ENCODE measurements at places on chromosomes 12 and 14.

DNA sequence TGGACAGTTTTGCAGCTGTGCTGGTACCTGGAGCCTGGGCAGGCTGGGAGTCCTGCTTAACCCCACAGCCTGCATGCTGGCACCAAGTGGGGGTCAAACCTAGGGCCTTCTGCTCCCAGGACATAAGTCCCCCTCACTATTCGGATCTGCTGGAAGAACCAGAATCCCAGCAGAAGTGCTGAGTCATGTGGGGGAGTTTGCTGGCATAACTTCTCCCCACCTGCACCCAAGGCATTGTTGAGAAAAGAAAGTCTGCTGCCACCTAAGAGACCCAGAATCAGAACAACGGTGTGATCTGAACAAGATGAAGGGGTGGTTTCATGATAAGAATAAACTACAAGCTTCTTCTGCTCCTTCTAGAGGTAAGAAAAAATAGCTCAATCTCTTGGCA lies 102.7 kb downstream of the RBM19 start:
- no peak for DNase-seq

DNA sequence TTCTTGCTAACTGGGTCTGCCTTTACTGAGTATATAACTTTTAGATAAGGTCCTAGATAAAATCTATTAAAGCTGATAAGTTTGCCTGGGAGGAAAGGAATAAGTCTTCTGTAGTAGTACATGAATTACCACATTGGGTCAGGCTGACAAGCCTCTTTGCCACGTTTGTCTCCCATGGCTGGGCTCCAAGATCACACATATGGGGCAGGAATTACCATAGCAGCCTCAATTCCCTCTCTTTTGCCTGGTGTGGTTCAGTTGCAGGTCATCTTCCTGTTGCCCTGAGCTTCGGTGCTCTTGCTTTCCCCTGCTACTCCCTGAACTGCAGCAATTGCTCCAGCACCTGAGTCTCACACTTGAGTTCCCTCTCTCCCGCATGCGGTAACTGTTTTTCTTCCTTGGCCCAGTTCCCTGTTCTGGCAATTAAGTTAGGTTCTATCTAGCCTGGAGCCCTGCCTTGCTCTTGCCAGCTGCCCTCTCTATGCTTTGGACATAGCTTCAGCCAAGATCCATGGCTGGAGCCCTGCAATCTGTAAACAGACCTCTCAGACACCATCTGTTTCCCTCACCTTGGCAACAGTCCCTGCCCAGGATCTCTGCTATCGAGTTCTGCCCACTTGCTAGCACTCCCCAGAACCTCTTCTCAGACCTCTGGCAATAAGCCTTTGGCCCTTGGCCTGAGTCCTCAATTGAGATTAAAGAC lies 5.8 kb upstream of the GLT8D2 start:
- DNase-seq, result no peak

- no peak for DNase-seq
These were observed 77.8 kb downstream of the DDX51 start for GRCh38 chr12:132066345-132066685.

DNA sequence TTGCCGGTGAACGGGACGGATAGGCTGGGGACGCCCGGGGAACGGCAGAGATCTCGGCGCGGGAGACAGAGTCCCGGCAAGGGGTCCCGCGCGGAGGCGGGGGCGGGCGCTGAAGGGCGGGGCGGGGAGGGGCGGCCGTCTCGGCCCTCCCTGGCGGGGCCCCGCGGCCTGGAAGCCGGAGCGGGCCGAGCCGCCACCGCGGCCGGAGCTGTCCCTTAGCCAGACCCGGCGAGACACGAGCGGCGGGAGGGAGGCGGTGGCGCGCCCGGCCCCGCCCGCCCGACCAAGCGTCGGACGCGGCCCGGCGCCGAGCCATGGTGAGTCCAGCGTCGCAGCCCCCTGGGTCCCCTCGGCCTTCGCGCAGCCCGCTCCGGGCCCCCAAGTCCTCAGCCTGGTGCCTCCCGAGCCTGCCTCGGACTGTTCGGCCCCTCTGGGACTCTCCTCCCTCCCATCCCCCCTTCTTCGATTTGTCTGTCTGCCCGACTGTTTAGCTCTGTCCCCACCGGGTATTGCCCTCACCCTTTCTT lies at the start of gene ARHGEF40:
TSS of gene ARHGEF40 (plus strand) at position 222 of the 527 bp plus-strand sequence. CDS start at position 315, 93 bp downstream.
- peak; percentile 15 for DNase-seq

- no peak for DNase-seq
These were observed 212.4 kb upstream of the FLRT2 start for GRCh38 chr14:85317491-85318021.

Data from SK-MEL-5 (cell line).